ENCODE measurements at places on chromosomes 7 and 10.

- no peak for DNase-seq
These were observed 4.4 kb downstream of the CD36 start for GRCh38 chr7:80642871-80643270.

DNA sequence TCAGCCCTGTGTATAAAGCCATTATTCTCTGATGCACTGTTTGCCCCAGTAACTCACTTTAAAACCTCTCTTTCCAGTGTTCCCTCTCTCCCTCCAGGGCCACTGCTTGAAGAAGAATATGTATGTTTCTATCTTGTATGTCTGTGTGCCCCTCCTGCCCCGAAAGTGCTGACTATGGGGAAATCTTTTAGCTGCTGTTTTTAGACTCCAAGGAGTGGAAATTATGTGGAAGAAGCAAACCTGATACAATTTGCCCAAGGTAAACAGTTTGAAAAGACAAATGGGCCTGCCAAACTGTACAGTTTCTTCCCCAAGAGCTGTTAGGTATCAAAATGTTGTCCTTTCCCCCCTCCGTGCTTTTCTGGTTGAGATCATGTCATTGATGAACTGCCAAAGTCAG, 3.4 kb downstream of the ADRA2A start:
- DNase-seq = no peak

GRCh38 chr10:9302140-9302746, 1247.8 kb downstream of the GATA3 start:
- no peak for DNase-seq

- DNase-seq = no peak
These were observed 2.4 kb upstream of the IRF5 start for GRCh38 chr7:128935342-128935730.

- no peak for DNase-seq
These were observed 101.0 kb downstream of the DIP2C start for GRCh38 chr10:588246-589165.

DNA sequence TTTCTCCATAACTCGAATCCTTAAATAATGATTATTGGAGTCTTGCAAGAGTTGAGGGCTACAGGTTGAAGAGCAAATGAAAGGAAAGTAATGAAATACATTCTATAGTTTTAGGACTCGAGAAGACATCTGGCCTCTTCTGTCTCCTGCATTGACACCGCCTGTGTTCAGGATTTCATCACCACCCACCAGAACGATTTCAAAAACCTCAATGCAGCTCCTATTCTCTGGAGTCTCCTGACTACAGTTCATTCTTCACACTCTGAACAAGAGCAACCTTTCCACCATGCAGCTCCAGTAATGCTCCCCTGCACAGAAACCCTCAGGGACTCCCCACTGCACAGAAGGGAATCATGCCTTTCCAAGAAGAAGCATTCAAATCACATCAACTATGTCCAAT, 5.5 kb downstream of the IL15RA start:
- DNase-seq = no peak

- DNase-seq = peak; percentile 51
These were observed at the start of gene IL2RA for GRCh38 chr10:6062101-6062771. Gene IL2RA (minus strand): TSS chr10:6062367. CDS start chr10:6062151, 216 bp downstream.

GRCh38 chr7:139648941-139649425, 125.5 kb downstream of the CLEC2L start:
- no peak for DNase-seq

GRCh38 chr10:114068054-114068707, 24.5 kb downstream of the ADRB1 start:
- no peak for DNase-seq

DNA sequence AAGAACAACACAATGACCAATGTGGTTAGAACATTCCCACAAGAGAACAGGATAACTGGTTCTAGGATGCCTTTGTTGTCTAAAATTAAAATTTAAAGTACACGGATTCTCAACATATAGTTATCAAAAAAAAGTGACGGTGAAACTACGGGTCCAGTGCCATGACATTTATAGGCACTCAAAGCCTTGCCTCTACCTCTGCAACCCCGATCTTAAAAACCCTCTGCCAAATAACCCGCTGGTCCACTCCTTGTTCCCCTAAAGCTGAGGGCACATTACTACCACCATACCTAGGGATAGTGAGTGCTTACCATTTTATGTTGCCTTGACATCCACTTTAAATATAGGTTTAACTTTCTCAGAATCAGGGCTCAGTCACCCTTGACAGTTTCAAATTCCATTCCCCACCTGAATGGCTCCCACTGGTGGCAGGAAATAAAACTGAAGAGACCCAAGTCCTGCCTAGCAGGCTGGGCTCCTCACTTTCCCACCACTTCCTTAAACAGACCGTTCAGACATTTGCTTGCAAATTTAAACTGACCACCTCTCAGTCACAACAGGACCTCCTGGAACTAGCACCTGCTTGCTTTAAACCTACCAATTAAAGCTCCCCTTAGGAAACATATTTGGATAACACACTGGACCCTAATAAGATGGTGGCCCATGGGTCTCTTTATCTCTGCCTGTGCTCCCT, 169.9 kb upstream of the ASAH2 start:
- DNase-seq = peak; percentile 4

DNA sequence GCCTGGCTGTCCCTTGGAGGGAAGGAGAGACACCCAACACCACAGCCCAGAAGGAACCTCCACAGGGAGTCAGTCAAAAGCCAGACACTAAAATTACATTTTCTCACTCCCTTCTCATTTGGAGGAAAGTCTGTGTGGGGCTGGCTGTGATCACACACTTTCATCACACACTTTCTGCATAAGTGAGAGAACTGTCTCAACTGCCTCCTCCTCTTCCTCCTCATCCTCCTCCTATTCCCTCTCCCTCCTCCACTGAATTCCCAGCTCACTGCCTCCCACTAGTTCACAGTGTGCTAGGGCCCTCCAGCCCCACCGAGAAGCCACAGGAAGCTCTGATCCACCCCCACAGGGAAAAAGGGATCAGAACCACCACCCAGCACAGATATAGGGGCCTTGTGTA, 91.6 kb downstream of the KCNMA1 start:
- DNase-seq = no peak

DNA sequence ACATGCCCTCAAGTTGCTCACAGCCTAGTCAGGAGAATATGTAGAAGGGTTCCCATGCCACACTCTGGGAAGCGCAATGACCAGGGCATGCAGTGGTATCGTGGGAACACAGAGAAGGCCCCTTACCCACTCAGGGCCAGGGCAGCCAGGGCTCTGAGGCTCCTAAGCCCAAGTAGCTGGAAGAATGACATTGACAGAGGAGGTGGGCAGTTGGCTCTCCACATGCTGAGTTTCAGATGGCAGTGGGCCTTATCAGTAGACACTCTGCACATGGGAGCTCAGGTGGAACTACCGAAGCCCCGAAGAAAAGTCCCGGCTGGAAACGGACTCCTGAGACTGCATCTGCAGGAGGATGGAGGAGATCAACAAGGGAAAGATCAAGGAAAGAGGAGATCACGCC, 15.7 kb upstream of the SVOPL start:
- DNase-seq = no peak

GRCh38 chr10:127426746-127427145, 122.4 kb upstream of the NPS start:
- no peak for DNase-seq

DNA sequence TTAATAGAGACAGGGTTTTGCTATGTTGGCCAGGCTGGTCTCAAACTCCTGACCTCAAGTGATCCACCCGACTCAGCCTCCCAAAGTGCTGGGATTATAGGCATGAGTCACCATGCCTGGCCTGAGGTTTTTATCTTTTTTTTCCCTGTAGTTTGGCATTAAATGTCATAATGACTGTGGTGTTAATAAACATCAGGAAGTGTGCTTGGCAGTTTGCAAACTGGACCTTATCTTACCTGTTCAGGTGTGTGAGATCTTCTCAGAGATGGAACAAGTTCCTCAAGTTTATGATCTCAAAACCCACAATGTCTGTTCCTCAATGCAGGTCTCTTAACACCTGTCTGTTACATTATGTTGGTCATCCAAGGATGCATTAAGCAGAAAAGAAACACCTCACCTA, 80.0 kb downstream of the ARID5B start:
- no peak for DNase-seq

GRCh38 chr10:133217800-133218589, 12.0 kb upstream of the UTF1 start:
- DNase-seq = no peak

- no peak for DNase-seq
These were observed 452.8 kb downstream of the SDK1 start for GRCh38 chr7:3753868-3754267.

DNA sequence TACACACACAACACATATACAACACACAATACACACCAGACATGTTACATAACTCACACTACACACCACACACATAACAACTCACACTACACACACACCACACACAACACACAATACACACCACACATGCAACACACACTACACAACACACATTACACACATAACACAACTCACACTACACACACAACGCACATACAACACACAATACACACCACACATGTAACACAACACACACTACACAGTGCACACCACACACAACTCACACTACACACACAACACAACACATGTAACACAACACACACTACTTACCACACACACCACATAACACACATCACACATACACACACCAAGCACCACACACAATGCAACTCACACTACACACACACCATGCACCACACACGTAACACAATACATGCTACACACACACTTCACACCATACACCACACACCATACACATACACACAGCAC, 166.5 kb downstream of the KCNMA1 start:
- no peak for DNase-seq

- DNase-seq = no peak
These were observed 478.2 kb upstream of the FOXK1 start for GRCh38 chr7:4203626-4204512.

DNA sequence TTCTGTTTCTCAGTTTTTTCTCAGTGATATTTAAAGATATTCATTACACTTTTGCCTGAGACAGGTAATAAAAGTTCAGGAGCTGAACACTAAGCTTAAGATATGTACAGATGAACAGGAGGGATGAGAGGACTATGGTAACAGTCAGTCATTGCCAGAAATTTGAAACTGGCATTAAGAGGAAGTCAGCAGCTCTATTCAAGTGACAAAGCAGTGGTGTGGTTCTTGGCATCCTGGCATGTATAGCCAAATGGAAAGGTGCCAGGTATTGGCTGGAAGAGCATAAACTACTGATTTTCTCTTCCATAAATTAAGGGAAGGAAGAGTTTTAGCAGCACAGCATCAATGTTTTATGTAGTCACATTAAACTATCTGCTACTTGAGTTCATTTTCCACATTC, 22.7 kb downstream of the HOXA1 start:
- DNase-seq = no peak

DNA sequence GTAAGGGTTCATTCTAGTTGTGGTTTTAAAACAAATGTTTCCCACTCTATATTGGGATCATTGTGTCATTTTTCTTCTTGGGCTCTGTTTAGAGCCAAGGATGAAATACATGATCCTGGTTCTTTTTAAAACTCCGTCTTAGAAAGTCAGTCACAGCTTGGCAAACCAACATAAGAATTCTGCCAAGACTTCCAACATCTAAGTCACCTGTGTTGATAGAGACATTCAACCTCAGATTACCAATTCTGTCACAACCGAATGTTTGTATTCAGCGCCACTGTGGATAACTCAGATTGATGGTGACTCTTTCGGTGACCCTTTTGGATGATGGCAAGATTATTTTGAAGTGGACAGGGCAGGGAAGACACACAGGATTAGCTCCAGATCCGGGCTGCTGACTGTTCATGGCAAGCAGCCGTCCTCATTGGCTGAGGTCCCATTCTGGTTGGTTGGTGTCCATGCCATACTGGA, 255.4 kb downstream of the ARHGAP21 start:
- DNase-seq = no peak

DNA sequence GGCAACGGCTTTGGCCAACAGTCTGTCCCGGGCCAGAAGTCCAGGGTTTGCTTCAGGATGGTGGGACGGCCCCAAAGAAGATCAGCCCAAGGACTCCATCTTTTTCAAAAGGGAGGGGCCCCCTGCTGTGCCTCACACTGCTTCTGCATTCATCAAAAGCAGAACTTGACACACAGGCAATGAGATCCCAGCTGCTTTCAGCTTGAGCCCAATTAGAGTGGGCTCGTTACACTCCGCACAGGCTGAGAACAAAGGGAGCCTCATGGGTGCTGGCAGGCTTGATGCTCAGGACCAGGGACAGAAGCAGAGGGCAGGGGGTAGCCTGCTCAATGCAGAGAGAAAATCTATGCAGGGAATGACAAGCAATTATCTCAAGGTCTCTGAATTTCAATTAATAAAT, 45.5 kb downstream of the VOPP1 start:
- no peak for DNase-seq

GRCh38 chr10:120938822-120939221, 87.7 kb downstream of the WDR11 start:
- DNase-seq = no peak

DNA sequence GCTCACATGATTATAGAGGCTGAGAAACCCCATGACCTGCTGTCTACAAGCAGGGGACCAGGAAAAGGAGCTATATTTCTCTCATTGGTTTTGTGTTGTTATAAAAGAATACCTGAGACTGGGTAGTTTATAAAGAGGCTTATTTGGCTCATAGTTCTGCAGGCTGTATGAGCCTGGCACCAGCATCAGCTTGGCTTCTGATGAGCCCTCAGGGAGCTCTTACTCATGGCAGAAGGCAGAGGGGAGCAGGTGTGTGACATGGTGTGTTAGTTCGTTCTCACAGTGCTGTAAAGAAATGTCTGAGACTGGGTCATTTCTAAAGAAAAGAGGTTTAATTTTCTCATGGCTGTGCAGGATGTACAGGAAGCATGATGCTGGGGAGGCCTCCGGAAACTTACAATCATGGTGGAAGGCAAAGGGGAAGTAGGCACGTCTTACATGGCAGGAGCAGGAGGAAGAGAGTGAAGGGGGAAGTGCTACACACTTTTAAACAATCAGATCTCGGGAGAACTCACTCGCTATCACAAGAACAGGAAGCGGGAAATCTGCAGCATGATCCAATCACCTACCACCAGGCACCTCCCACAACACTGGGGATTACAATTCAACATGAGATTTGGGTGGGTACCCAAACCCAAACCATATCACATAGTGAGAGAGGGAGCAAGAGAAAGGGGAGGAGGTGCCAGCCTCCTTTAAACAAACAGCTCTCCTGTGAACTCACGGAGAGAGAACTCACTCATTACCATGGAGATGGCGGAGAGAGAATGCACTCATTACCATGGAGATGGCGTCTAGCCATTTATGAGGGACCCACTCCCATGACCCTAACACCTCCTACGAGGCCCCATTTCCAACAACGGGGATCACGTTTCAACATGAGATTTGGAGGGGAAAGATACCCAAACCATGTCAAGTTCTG, 133.4 kb downstream of the JCAD start:
- no peak for DNase-seq
